ENCODE measurements at places on chromosomes 4 and X. TPM values are rescaled to one million over a fixed set of nuclear protein-coding genes. Genes with fewer than 3 reads are reported as not detected.

The TNMD gene
- total RNA-seq, result not detected

The TMEM33 gene
- 45.5 TPM for total RNA-seq

DNA sequence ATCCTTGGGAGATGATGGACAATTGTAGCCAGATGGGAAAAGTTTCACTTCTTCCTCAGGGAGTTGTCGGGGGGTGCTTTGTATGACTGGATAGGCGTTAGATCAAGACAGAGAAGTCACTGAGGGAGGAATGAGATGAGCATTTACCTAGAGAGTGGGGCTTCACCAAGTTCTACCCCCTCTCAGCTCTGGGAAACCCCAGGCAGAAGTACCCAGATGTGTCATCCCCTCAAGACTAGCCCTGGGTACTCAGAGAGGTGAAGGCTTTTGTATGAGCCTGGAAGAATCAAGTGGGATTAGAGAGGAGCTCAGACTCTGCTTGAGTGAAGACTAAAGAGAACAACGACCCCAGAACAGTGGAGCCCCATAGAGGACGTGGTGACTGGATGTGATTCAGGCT lies 1.9 kb downstream of the MAGEB1 start:
- no peak for DNase-seq

- peak; percentile 80 for DNase-seq
Measured at GRCh38 chr4:46999566-46999965, 6.2 kb upstream of the GABRA4 start.

GRCh38 chrX:124232523-124233201 lies 99.8 kb upstream of the TEX13D start:
- DNase-seq, result no peak

GRCh38 chr4:154276496-154276895 lies 215.1 kb downstream of the DCHS2 start:
- no peak for DNase-seq

All from IMR-90 (cell line).